ENCODE measurements at places on chromosomes 5 and 9.

DNA sequence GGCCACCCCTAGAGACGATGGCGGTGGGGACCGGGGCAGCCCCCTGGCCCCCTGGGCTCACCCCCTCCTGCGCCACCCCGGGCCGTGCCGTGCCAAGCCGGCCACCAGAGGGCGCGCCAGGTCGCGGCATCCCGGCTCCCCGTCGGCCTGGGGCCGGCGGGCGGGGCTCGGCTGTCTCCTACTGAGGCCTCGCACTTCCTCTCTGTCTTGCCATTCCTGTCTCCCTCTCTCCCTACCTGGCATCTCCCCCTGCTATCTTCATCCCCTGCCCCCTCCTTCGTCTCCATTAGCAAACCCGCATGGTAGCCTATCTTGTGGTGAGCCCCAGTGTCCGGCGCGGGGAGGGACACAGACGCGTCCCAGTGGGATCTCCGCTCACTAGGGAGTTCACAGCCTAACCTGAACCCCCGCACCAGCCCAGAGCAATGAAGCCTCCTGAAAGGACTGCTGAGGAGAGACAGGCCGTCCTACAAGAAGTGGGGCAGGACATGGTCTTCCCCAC, 29.8 kb upstream of the FABP6 start:
- peak; percentile 68 for DNase-seq

GRCh38 chr5:113917997-113918396, 404.5 kb downstream of the YTHDC2 start:
- no peak for DNase-seq

DNA sequence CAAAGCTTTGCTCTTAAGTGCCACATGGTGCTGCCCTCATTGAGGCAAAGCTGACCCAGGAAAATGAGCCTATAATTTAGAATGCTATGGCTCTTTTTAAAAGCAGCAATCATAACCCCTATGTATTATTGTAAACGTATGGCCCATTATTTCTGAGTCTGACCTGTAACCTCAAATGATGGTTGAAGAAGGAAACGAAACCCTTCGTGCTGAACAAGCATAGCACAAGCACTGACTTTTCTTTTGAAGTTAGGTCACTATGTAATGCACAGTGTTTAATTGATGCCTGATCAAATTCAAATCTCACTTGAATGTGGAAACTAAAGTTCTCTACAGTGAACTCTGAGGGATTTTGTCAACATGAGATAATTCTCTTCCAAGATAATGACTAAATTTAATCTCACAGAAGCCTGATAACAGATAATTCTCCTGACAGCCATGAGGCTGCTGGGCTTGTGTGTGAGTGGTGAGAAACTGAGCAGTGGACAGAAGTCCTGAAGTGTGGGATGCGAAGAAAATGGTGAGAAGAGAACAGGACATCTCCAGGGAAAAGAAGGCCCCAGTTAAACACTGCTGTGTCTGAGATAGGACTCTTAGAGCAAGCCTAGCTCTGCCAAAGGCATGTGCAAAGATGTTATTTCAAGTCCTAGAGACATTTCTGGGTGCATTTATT, 226.9 kb downstream of the MAN2A1 start:
- no peak for DNase-seq

GRCh38 chr9:114339130-114339908, 9.7 kb downstream of the ORM2 start:
- DNase-seq = peak; percentile 66

DNA sequence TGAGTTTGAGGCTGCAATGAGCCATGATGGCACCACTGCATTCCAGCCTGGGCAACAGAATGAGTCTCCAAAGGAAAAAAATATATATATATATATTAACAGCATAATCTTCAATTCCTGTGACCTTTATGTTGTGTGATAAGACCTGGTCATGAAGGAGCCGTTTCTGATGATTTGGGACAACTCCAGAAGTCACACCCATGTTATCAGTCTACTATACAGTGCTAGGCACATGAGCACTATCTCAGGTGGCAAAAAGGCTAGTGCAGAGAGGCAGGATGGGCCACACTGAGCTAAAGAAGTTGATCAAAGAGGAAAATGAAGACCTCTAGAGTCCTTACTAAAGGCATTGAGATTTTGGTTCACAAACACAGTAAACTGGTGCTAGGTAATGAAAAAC, 205.0 kb upstream of the RAD23B start:
- DNase-seq = no peak

- DNase-seq = no peak
These were observed 35.2 kb upstream of the SPARC start for GRCh38 chr5:151721812-151722391.

- DNase-seq = no peak
These were observed 476.0 kb downstream of the RASEF start for GRCh38 chr9:82586918-82587356.

DNA sequence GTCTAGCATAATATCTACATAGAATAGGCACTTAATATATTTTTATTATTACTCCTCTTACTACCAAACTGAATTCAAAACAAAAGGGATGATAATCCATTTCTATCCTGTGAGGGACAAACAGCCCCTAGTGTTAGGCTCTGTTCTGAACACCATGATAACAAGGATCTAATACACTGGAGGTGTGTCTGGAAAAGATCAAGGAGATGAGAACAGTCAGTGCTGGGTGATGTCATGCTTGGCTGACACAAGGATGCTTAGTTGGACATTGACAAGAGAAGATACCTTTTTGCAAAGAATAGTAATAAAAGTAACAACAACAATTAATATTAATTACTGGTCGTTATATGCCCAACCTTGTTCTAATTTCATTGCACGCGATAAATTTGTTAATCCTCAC, 458.7 kb downstream of the EBF1 start:
- DNase-seq = no peak

DNA sequence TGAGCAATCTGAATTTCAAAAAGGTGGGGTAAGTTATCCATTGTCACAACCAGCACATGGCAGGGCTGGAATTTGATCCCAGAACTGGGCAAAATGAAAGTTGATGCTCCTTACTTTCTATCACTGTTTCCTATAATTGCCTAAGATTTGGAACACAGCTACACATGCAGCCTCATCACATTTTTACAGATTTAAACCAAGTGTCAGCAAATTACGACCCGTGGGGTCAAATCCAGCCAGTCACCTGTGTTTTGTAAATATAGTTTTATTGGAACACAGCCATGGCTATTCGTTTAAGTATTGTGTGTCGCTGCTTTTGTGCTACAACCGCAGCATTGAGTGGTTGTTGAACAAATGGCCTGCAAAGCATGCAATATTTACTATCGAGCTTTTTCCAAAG, 94.3 kb downstream of the SREK1 start:
- no peak for DNase-seq

All from activated naive CD4-positive, alpha-beta T cell treated with anti-CD3 and anti-CD28 coated beads for 36 hours (primary cell).